H54 (cell line): ENCODE measurements at places on chromosomes 4 and X.

DNA sequence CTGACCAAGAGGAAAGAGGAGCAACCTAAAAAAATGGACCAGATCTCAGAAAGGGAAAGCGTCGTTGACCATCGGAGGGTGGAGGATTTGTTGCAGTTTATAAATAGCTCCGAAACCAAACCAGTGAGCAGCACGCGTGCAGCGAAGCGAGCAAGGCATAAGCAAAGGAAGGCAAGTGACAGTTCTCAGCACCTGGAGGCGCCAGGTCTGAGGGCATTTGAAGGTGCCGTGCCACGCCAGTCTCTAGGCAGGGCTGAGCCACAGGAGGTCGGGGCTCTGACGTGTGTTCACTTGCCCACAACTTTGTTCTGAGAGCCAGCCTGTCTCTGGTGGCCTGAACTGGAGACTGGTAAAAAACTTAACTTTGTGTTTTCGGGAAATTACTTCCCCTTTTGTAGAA is 59.7 kb downstream of the TNIP2 start:
- no peak for DNase-seq

- DNase-seq, result no peak
Observed at GRCh38 chr4:74044677-74045076, 6.2 kb upstream of the CXCL3 start.

DNA sequence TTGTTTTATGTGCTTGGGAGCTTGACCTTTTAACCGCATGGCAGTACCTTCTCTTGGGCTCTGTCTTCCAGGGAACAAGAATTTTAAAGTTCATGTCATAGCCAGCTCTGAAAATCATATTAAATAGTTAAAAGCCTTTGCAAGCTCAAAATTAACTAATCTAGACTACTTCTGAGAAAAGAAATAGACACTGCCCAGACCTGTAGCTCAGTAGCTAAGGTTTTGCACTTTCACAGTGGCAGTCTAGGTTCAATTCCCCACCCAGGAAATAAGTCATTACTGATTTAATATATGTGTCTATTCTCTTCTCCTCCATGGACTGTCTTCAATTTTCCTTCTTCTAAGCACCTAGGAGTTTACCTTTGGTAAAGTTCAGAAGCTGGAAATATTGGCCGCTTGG is 27.4 kb downstream of the HSD17B11 start:
- no peak for DNase-seq

DNA sequence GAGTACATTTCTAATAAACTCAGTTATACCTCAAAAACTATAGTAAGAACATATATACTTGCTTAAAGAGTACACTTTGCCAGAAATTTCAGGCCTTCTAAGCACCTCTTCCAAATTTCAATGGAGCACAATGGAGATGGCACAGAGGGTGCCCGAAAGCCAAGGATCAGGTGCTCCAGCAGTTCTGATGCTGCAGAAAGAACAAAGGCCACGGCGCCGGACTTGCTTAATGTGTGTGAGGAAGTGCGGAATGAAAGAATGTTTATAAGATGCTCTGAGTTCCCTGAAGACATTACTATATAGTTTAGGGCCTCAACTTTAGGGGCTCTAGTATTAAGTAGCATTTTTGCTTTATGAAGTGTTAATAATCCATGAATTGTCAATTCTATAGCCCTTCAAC is 44.3 kb downstream of the GASK1B start:
- DNase-seq, result no peak

DNA sequence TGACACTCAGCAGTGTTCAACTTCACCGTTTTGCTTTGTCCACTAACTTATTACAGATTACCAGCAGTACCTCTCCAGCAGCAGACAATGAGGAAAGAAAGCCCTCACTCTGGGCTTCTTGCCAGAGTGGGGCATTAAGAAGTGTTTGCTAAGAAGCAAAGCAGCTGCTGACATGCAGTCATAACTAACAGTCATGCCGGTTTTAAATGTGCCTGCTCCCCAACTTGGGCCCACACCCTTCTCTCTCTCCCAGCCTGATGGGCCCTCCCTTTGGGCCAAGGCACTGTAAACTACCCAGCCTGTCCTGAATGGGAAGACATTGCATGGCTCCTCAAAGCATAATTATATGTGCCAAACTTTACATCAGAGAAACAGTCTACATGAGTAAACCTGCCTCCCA is 54.6 kb upstream of the HHIP start:
- no peak for DNase-seq

DNA sequence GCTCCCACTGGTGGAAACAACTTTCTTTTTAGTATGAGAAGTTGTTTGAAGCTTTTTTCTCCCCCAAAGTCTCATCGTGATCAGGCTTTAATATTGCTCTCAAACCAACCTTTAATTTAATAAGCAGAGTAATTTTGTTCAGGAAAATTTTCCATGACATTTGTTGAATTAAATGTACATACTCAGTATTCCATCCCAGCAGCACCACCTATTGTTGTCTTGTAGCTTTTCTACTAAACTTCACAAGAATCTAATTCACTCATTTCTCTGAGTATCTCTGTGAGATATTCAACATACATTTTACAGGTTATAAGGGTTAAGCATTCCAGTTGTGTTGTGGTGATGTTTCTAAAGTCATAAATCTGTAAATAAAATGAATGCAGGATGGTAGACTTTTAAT is 218.3 kb upstream of the HAND2 start:
- no peak for DNase-seq

GRCh38 chr4:120057416-120057815 is 9.2 kb downstream of the MAD2L1 start:
- no peak for DNase-seq

DNA sequence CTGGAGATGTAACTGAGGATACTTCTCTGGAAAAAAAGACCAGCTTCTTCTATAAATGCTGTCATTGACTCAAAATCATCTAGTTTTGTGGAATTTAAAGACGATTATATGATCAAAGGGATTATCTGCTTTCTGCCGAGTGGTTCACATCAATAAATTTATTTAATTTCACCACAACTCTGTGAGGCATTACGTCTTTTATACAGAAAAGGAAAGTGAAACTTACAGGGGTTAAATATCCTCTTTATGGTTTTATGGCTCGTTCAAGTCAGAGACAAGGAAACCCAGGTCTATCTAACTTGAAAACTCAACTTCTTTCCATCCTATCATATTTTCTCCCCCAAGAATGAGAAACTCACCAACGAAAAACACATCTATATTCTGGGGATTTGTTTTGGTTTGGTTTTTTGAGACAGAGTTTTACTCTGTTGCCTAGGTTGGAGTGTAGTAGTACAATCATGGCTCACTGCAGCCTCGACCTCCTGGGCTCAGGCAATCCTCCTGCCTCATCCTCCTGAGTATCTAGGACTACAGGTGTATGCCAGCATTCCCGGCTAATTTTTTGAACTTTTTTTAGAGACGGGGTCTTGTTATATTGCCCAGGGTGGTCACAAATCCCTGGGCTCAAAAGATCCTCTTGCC is 377.9 kb upstream of the EMCN start:
- no peak for DNase-seq

DNA sequence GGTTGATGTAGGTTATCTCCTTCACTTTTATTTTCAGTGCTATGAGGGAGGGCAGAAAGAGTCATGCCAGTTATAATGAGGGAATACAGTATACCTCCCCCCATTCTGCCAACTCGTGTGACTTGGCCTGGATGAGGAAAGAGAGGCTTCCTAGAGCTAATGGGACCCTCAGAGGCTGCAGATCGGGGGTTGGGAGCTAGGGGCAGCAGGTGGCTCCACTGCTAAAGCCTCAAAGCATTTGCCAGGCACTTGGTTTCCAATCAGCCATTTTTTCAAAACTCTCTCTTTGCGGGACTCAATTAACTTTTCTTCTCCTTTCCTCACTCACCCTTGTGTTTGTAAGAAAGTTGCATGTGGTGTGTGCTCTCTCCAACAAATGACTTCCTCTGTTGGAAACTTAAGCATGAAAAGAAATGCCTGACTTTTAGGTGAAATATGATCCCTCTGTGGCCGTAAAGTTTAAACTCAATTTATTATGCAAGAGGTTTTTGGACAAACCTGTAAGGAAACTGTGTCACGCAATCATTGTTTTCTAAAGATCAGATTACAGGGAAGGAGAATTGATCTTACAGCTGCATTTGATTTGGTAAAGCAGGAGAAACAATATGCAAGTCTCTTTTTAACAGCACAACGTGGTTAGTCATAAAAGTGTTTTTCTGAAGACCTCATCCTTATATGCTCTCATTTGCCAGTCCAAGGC is 7.0 kb downstream of the SFRP2 start:
- no peak for DNase-seq

DNA sequence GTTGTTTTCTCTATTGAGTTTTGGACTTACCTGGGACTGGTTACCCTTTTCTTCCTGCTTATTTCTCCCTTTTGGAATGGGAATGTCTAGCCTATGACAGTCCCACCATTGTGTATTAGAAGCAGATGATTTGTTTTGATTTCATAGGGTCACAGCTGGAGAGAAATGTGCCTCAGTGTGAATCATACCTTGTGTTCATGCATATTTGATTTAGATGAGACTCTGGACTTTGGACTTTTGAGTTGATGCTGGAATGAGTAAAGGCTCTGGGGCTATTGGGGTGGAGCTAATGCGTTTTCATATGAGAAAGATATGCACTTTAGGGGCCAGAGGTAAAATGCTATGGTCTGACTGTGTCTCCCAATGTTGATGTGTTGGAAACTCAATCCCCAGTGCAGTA is 30.5 kb upstream of the TEX13C start:
- DNase-seq, result no peak

- DNase-seq, result no peak
Observed at GRCh38 chrX:1466232-1466661, 13.5 kb upstream of the ASMTL start.

- DNase-seq, result no peak
Observed at GRCh38 chr4:70183168-70183939, 12.2 kb upstream of the ODAM start.

GRCh38 chr4:150368667-150369066 is 213.3 kb upstream of the MAB21L2 start:
- no peak for DNase-seq

DNA sequence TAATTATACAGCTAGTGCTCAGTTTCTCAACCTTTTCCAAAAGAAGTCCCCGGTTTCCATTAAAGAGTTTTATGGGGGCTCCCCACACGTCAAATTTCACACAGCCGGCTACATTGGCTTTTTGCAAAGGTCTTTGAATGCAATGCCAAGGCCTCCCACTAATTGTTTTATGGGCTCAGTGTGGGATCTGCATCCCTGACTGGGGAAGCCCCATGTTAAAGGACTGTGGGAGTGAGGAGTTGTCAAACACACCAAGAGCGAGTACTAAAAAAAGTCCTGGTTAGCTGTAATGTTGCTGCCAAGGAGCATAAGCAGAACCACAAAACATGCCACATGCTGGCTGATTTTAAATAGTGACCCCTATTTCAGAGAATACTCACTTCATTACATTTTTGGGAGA is 162.6 kb downstream of the BMPR1B start:
- DNase-seq, result no peak

DNA sequence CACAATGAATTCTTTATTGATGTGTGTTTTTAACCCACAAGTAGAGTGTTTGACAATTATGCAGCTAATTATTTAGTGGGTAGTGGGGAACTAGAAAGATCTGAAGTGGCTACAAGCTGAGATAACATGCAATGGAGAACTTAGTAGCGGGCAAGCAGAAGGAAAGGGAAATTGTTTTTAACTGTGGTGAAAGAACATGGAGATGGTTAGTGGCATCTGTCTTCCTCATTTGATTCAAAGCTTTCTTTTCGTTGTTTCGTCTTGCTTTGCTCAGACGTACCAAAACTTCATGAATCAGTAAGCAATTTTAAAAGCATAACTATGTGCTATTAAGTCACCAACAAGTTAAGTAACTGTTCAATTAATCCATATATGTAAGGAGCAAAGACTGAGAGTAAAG is 169.9 kb downstream of the BANK1 start:
- no peak for DNase-seq

GRCh38 chrX:36083256-36083655 is 163.7 kb downstream of the CFAP47 start:
- DNase-seq, result no peak

- peak; percentile 9 for DNase-seq
Observed at GRCh38 chr4:57405359-57405758, 295.2 kb upstream of the IGFBP7 start.

DNA sequence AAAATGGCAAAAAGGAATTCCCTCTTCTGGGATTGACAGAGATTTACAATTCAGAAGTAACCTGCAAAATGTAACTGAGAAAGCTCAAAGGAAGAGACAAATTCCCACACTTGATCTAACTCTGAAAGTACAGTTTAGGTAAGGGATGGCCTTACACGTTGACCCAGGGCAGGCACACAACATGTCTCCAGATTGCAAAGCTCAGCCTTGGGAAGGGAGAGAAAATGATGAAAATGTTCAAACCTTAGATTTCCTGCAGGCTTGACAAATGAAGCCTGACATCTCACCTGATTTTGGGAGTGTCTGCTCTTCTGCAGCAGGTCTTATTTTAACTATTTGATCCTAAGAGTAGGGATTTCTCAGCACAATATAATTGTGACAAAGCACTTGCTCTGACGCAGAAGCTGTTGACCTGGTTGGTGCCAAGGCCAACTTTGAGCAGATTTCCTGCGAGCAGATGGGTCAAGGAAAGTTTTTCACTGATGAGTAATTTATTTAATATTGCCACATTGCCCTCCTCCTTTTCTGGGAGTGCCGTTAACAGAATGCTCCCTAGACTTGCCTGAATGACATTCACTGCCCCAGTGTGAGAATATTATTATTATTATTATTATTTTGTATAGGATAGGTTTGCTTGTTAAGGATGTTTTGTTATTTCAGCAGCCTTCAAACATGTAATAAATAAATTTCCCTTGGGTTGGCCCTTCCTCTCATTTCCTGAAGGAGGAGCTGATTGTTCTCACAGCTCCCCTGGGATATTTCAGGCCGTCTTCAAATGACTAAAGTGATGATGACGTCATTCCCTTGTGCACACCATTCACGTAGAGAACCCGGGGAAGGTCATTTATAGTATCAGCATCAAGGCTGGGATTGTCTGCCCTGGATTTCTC is 157.1 kb downstream of the VEGFC start:
- peak; percentile 32 for DNase-seq

DNA sequence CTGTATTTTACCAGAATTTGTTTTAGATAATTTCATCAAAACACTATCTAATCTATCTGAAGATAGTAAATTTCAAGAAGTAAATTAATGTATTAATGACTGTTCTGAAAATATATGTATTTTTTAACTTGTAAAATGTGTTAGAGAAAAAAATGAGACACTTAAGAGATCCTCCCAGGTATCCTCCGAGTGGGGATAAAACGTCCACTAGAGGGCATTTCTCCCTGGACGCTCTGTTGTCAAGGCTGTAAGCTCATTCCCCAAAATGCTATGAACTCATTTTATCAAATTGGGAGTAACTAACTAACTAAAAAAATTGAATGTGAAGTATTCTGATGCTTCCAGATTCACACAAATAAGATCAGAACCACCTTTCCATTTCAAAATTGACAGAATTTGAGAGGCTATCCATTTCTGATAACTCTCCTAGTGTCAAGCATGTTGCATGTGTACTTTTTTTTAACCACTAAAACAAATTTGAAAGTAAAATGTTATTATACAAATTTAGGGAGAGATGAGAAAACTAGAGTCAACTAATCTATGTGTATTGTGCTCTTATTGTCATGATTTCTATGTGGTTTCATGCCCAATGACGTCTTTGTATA is 337.3 kb upstream of the HS3ST1 start:
- DNase-seq, result no peak

- no peak for DNase-seq
Observed at GRCh38 chr4:134364928-134365327, 163.3 kb upstream of the PABPC4L start.
